ENCODE measurements at places on chromosomes 13 and 19.
A peak's percentile ranks its signal among the peaks of the same experiment; 100 is the strongest.

- no peak for DNase-seq
Observed at GRCh38 chr13:85091631-85092234, 707.5 kb downstream of the SLITRK6 start.

GRCh38 chr19:48638831-48639381, 1.7 kb upstream of the DBP start:
- DNase-seq, result peak; percentile 59

GRCh38 chr19:7734220-7735203, 2.6 kb upstream of the CLEC4G start:
- peak; percentile 9 for DNase-seq

DNA sequence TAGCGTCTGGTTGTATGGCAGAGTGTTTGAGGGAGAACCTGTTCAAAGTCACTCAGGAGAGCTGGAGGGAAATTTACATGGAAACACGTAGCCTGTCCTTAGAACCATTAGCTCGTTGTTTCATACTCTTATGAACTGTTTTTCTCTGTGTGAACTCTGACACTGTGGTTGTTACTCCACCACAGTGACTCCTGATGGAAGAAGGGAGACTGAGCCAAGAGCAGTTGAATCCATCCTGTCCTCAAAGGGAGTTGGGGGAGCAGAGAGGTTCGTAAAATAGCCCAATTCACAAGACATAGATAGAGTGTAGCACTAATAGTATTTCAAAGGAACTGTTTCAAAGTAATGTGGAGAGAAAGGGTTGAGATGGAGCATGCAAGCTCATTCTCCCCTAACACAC, 964.8 kb downstream of the PCDH9 start:
- no peak for DNase-seq

- DNase-seq, result no peak
Observed at GRCh38 chr13:100356889-100357288, 231.7 kb downstream of the GGACT start.

GRCh38 chr19:2181633-2181997, 17.9 kb downstream of the DOT1L start:
- no peak for DNase-seq

GRCh38 chr19:35085947-35086346, 29.7 kb upstream of the FXYD3 start:
- DNase-seq, result no peak

GRCh38 chr19:49475995-49476880, 2.2 kb downstream of the FLT3LG start:
- DNase-seq, result peak; percentile 84

DNA sequence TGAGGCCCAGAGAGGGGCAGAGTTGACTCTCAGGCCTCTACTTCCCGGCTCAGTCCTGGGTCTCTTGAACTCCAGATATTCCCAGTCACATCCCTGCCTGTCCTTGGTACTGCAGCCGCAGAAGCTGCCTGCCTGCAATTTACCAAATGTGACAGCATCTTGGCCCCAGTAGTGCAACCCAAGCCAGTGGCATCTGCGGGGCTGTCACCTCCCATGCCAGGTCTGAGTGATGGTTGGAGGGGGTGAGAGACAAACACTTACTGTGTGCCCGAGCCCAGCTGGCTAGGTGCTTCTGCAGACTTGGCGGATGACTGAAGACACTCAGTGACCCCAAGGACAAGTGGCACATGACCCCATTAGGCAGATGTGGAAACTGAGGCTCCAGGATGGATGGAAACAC, 18.4 kb downstream of the ZNRF4 start:
- DNase-seq, result no peak

- DNase-seq, result no peak
Observed at GRCh38 chr13:111034811-111035210, 80.3 kb upstream of the ARHGEF7 start.

DNA sequence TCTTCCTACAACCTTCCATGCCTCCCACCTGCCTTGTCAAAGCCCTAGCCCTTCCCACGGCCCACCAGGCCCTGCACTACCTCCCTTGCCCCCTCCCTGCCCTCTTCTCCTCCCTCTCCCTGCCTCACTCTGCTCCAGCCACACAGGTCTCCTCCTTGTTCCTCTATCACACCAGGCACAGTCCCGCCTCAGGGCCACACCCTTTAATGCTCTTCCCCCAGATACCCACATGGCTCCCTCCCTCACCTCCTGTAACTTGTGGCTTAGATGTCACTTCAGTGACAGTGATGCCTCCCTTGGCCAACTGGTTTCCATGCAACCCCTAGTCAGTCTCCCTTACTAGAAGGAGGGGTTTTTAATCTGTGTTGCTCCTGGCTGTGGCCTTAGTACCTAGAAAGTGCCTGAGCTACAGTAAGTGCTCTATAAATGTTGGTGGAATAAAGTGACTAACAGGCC, 1.3 kb downstream of the SIRT6 start:
- DNase-seq, result no peak

GRCh38 chr19:19487077-19487949, 28.0 kb downstream of the TSSK6 start:
- no peak for DNase-seq

- no peak for DNase-seq
Observed at GRCh38 chr13:32140109-32140508, 108.5 kb downstream of the FRY start.

DNA sequence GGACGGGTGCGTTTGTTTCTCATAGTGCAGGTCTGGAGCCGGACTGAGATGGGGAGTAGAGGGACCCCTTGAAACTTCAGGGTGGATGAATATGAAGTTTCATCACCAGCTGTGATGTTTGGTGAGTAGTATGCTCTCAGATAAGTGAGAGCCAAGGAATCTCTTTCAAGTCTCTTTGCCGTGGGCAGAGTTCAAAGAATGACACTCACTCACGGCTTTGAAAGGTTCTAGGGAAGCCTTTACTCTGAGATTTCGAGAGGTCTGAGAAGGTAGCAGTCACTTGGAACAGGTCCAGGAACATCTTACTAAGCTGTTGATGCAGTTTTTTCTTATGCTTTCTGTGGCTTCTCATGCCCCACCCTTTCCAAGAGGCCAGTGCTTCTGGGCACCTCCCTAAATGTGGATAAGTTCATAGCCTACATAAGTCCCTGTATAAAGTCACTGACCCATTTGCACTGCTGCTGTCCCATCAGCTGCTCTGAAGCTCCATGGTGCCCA, at the start of gene IGFL2:
Gene IGFL2, plus strand, starts transcription at position 448 of the 498 bp plus-strand sequence. Its CDS starts 41 bp downstream, at position 489.
- DNase-seq, result no peak

DNA sequence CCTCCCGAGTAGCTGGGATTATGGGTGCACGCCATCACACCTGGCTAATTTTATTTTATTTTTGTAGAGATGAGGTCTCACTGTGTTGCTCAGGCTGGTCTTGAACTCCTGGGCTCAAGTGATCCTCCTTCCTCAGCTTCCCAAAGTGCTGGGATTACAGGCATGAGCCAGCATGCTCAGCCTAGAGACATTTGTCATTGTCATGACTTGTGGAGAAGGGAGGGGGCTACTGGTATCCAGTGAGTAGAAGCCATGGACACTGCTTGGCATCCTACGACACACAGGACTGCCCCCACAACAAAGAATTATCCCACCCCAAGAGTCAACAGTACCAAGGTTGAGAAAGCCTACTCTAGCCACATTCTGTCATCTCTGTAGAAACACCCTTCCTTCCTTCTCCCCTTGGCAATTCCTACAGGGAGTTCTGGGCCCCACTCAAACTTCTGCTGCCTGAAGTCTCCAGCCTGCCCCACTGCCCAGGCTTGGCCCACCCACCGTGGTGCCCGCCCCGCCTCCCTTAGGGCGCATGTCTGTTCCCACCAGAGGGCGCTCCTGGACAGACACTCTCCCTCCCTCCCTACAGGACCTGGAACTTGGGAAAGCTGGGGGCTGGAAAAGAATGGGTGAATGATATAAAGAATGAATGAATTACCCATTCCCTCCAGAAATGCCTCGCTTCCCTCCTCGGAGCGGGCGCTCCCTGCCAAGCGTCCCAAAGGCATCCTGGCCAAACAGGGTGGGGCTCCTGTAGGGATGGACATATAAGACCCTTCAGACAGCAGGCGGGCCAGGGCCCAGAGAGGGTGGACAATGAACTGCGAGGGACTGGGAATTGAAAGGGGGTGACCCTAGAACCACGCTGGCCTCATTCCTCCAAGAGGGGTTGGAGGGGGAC, 5.5 kb upstream of the EMP3 start:
- peak; percentile 85 for DNase-seq

DNA sequence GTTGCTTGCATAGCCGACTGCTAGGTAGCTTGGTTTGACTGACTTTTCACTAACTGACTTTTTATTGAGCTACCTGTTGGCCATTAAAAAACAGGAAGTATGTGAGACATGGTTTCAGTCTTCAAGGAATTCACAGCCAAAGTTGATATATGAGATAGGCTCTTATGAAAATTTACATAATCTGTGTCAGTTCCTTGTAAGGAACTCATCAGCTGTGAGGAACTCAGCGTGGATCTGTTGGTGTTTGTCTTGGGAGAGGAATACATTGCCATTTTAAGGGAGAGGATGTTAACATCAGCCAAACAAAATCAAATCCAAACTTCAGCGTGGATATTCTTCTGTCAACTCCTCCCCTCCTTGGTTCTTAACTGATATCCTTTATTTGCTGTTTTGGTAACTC, 2.0 kb downstream of the RNF113B start:
- no peak for DNase-seq

DNA sequence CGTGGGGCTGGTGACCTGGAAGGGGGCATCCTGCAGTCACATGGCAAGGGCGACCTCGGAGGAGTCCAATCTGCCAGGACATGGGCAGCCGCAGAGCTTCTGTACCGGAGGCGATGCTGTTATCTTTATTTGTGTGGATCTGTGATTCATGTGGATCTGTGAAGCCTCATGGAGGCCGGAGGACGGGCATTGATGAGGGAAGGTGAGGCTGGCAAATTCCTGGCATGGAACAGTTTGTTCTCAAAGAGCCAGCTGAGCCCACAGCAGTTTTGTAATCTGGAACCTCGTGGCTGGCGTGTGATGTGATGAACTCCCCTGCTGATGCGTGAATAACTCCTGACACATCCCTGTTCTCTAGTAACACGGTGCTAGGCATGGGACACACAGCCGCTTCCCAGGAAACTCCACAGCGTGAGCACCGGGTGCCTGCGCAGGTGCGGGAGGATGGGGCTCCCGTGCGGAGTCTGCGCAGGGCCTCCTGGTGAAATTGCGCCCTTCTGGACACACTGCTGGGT, 40.4 kb downstream of the ATP11A start:
- DNase-seq, result no peak

DNA sequence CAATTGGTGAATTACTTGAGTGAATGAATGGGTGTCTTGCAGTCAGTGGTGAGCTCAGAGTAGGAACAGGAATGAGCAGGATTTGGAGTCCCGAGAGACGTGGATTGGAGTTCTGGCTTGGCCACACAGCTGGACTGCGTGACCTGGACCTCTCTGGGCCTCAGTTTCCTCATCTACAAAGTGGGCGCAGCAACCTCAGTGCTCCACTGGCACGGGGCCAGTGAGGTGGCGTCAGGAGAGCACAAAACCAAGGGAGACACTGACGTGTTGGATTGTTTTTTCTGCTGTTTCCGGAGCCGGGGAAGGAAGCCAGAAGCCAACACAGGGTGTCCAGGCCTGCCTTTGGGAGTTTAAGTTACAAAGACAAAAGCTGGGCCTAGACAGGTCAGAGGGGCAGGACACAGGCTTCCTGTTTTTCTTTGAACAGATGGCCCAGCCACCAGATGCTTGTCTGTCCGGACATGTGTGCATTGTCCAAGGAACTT, 6.5 kb upstream of the DOCK6 start:
- DNase-seq, result no peak

GRCh38 chr13:96089749-96090239, at the start of gene HS6ST3:
Gene HS6ST3 (plus strand): TSS chr13:96090107.
- DNase-seq, result peak; percentile 29

GRCh38 chr13:46531953-46532352, 21.0 kb upstream of the LRCH1 start:
- DNase-seq, result no peak

DNA sequence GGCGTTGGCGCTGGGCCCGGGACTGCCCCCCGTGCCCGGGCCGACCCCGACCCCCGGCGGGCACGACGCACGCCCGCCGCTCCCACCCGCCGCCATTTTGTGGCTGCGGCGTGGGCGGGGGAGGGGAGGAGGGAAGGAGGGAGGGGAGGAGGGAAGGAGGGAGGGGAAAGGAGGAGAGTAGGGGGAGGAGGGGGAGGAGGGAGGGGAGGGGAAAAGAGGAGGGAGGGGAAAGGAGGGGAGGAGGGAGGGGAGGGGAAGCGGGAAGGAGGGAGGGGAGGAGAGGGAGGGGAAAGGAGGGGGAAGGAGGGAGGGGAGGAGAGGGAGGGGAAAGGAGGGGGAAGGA, at the start of gene BTBD2:
Gene BTBD2, minus strand, starts transcription at position 107 of the 343 bp plus-strand sequence. Its CDS starts 11 bp downstream, at position 96.
- peak; percentile 68 for DNase-seq

GRCh38 chr13:96415831-96416385, 326.0 kb downstream of the HS6ST3 start:
- no peak for DNase-seq

DNA sequence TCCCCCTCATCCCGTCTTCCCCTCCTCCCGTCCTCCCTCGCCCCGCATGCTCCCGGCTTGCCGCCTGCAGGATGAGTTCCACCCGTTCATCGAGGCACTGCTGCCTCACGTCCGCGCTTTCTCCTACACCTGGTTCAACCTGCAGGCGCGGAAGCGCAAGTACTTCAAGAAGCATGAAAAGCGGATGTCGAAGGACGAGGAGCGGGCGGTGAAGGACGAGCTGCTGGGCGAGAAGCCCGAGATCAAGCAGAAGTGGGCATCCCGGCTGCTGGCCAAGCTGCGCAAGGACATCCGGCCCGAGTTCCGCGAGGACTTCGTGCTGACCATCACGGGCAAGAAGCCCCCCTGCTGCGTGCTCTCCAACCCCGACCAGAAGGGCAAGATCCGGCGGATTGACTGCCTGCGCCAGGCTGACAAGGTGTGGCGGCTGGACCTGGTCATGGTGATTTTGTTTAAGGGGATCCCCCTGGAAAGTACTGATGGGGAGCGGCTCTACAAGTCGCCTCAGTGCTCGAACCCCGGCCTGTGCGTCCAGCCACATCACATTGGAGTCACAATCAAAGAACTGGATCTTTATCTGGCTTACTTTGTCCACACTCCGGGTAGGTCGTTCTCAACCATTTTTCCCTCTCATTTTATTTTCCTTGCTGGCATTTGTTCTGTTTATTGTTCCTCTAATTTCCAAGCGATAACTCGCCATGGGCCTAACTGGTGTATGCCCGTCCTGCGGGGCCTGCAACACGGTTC, 29.8 kb downstream of the NFIX start:
- no peak for DNase-seq

DNA sequence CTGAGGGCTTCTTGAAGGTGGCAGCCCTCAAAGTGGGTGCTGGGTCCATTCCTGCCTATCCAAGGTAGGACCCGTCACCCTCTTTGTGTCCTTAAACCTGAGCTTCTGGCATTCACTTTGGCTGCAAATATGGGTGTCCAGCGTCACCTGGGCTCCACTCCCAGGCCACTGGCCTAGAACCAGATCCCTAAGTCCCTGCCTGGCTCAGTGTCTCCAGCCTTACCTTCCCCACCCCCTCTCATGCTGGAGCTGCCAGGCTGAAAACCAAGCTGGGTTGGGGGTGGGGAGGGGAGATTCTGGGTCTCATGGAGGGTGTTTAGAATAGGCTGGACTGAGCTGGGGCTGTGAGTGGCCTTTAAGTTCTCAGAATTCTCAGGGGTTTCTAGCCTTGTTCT, 12.4 kb downstream of the PDE4A start:
- DNase-seq, result no peak

GRCh38 chr13:90995001-90995400, 352.5 kb upstream of the MIR17HG start:
- DNase-seq, result no peak

Data from activated T-cell treated with anti-CD3 and anti-CD28 coated beads, Interleukin-2, amount 50 U/mL, for 24 hours (primary cell).